A549 (cell line): ENCODE measurements at places on chromosomes 16 and 17. TPM values are rescaled to one million over a fixed set of nuclear protein-coding genes. Genes with fewer than 3 reads are reported as not detected.

The YPEL3 gene
- 6.1 to 8.3 TPM (median 8.1 TPM) in 3 replicates for polyA plus RNA-seq

The LASP1 gene
- 281 to 312 TPM (median 287 TPM) in 3 replicates for polyA plus RNA-seq

The HOXB9 gene
- 5.6 to 7.3 TPM (median 6.2 TPM) in 3 replicates for polyA plus RNA-seq

DNA sequence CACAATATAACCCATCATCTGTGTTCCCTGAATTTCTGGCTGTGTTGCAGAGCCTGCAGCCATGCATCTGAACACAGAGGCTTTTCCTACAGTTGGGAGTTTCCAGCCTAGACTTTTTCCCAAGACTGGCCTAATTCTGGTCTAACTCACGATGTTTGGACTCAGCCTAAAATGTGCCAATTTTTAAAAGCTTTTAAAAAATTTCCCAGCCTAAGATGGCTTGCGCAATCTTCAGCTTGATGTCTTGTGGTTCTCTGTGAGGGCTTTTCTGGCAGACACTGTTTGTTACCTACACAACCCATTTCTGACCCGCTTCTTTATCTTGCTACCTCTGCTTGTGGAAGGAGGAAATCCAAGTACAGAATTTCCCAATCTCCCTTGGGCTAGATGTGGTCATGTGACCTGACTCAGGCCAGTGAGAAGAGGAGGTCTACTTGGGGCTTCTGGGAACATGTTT, 72.7 kb upstream of the GAS7 start:
- no peak for DNase-seq

GRCh38 chr16:87739801-87740200, 26.0 kb downstream of the KLHDC4 start:
- DNase-seq, result no peak

GRCh38 chr17:20073055-20073979, 64.2 kb downstream of the SPECC1 start:
- DNase-seq, result no peak

GRCh38 chr16:13919683-13920509, at the start of gene ERCC4:
Gene ERCC4 (plus strand): TSS chr16:13920154. CDS start chr16:13920166, 12 bp downstream.
- peak; percentile 99 for DNase-seq

DNA sequence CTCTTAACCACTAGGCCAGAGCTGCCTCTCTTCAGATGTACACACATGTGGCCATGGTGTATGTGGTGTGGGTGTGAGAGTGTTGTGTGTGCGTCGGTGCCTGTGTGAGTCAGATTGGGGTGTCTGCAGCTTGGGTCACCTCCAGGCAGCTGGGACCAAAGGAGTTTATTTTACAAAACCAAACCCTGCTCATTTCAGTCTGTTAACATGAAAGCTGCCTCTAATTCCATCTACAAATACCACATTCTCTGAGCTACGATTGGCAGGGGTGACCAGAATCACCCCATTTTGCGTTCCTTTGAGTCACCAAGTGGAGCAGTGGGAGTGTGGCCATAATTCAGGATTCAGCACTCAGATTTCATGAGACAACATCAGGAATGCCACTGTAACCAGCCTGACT, 105.3 kb downstream of the IRX5 start:
- no peak for DNase-seq

DNA sequence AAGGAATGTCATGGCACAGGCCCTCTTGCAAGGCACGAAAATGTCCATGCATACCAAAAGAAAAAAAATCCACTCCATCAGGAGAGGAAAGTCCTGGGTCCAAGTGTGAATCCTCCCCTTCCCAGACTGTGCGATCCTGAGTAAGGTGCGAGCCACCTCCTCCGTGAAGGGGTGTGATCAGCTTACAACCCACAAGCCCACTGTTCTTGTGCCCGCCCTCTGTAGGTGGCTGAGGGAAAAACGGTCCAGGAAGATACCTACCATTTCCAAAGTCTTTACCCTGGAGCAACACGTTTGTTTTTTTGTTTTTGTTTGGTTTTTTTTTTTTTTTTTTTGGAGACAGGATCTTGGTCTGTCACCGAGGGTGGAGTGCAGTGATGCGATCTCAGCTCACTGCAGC, 116.5 kb downstream of the ZNF423 start:
- peak; percentile 16 for DNase-seq

DNA sequence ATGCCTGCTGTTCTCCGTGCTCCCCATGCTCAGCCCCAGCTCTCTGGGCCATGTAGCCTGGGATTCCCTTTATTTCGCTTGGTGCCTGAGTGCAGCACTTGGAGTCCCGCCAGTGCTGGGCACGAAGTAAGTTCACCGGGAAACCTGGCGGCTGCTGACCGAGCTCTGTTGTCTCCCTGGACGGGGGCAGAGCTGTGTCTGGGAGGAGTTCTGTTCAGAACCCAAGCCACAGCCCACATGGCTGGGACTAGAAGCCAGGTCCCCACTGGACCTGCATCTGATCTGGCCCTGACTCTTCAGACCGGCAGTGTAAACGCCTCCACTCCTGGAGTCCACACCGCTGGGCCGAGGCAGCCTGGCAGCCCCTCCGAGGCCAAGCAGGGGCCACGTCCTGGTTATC, 37.5 kb upstream of the CIBAR2 start:
- no peak for DNase-seq

DNA sequence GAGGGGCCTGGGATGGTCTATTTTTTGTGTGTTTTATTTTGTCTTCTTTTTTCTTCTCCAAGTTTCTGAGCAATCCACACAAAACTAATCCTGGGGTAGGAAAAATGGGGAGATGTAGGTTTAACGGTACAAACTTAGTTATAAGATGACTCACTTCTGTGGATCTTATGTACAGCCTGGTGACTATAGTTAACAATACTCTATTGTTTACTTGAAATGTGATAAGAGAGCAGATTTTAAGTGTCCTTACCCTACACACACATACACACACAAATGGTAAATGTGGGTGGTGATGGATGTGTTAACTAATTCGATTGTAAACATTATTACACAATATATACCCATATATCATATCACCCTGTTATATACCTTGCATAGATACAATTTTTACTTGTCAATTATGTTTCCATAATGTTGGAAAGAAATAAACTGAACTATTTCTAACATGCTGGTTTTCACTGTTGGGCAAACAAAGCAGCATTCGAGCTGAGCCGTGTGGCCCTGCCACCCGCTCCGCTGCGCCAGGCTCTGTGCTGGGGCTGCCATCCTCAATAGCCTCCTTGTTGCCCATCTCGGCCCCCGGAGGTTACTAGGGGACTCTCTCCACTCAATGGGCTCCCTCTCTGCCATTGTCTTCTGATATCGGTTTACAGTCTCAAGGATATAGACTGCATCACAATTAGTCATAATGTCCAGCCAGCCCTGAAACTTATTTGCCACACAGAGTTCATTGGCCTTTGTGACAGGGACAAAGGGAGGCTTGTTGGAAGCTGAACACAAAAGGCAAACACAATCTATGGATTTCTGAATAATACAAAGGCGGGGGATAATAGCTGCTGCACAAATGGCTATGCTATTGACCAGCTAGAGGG, 380.3 kb upstream of the MAF start:
- no peak for DNase-seq

- DNase-seq, result no peak
These were observed 4.7 kb downstream of the DNAH17 start for GRCh38 chr17:78572239-78573205.
